Naive B cell (primary cell): ENCODE measurements at places on chromosomes 2 and 18. TPM values are rescaled to one million over a fixed set of nuclear protein-coding genes. Genes with fewer than 3 reads are reported as not detected.

GRCh38 chr2:35871672-35872071 is 483.9 kb upstream of the CRIM1 start:
- H3K4me1 ChIP-seq = no peaks in the 10 kb centered on the region
- no peak overlapping the region for H3K4me3 ChIP-seq
- no peak overlapping the region for H3K27ac ChIP-seq
- no peak for DNase-seq
- H3K36me3 ChIP-seq = no peaks in the 10 kb centered on the region

- no peak overlapping the region for H3K4me3 ChIP-seq
- peaks cover 16% of the 10 kb centered on the region for H3K4me1 ChIP-seq
- H3K27me3 ChIP-seq = no peaks in the 10 kb centered on the region
- H3K36me3 ChIP-seq = peaks cover 38% of the 10 kb centered on the region
- no peak overlapping the region for H3K27ac ChIP-seq
Observed at GRCh38 chr2:11279398-11279797, 65.0 kb downstream of the ROCK2 start.

GRCh38 chr2:232525791-232526371 is at the start of gene CHRND:
Gene CHRND, plus strand, starts transcription at chr2:232526160. Its CDS starts 56 bp downstream, at chr2:232526216.
- no peak within 1 kb of the TSS for H3K4me3 ChIP-seq
- no peaks in the 10 kb centered on the region for H3K36me3 ChIP-seq

GRCh38 chr2:149692961-149693396 is 105.4 kb upstream of the MMADHC start:
- peaks cover 3% of the 10 kb centered on the region for H3K27me3 ChIP-seq
- no peak for DNase-seq
- H3K36me3 ChIP-seq = no peaks in the 10 kb centered on the region
- H3K4me1 ChIP-seq = no peaks in the 10 kb centered on the region
- H3K4me3 ChIP-seq = no peak overlapping the region

DNA sequence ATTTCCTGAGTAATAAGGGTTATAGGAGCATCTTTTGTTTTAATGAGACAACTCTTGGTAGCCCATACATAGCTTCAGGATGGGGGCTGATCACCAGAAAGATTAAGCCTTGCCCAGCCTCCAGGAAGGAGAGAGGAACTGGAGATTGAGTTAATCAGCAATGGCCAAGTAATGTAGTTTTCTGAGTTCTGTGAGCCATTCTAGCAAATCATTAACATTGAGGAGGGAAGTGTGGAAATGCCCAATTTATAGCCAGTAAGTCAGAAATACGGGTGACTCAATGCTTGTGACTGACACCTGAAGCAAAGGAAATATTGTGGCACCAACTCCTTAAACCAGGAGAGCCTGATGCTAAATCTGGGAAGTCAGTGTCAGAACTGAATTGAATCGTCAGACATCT is 205.1 kb upstream of the SRD5A2 start:
- H3K27ac ChIP-seq = no peak overlapping the region
- DNase-seq = no peak
- H3K27me3 ChIP-seq = peaks cover 20% of the 10 kb centered on the region
- peaks cover 21% of the 10 kb centered on the region for H3K36me3 ChIP-seq
- H3K4me1 ChIP-seq = no peaks in the 10 kb centered on the region
- no peak overlapping the region for H3K4me3 ChIP-seq

SCN7A gene
- polyA plus RNA-seq = not detected

ALPP gene
- polyA plus RNA-seq = not detected

SLC14A1 gene
- polyA plus RNA-seq = not detected
